ENCODE measurements at places on chromosomes 4 and X. TPM values are rescaled to one million over a fixed set of nuclear protein-coding genes. Genes with fewer than 3 reads are reported as not detected.

Gene REELD1
- total RNA-seq: not detected

Gene UBA1
- total RNA-seq: 132 TPM

Gene AFP
- total RNA-seq: not detected

DNA sequence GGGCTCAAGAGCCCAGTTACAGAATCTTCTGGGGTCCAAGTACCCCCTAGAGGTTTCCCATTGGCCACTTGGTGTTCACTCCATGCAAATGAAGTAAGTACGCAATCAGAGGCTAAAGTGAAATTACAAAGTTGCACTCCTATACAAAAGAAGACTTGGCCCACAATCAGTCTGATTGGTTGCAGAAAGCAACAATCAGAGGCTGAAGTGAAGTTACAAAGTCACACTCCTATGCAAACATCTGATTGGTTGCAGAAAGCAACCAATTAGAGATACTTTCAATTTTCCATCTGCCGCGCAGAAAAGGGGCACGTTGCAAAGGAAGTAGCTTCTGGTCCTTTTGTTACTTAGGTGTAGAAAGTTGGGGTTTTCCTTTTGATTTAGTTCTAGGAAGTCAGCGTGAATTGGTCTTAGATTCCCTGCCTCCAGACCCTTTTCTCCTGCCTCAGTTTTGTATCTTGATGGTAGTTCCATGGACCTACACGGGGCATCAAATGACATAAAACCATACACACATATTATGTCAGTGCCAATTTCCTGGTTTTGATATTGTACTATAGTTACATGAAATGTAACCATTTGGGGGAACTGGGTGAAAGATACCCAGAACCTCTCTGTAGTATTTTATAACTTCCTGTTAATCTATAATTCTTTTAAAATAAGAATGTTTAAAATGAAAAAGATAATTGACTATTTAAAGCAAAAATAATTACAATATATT lies 12.4 kb upstream of the PIN4 start:
- DNase-seq: no peak

DNA sequence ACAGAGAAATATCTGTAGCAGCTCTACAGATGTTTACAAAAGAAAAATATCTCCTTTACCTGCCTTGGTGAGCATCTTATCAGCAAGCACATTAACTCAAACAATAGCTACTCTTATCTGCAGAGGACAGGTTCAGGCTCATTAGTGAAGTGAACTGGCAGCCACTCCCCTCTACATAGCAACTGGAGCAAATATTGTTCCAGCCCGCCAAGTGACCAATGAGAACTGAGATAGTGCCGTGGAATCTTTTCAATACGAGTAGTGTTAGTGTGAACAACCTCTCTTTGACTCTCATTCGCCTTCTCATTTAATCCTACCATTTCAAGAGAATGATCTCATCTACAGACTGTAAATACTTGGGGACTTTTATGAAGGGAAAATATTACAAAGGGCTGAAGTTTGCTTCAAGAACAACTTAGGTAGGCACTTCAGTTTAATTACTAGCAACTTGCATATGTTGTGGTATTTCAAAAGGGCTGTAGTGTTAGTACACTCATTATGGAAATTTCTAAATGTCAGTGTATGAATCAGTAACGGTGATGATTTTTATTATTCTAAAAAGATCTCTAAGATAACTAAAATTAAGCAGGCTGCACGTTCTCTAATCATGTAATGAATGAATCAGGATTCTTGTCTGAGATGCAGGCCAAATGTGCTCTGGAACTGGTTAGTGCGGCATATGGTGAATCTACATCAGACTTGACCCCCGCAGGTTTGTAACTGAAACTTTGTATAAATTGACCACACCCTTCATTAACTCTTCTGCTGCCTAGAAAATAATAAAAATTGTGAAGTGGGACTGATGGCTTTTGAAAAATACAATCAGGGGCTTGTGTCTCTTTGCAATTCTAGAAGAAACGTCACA lies 72.4 kb downstream of the PALLD start:
- no peak for DNase-seq

All from left cardiac atrium (tissue), 4 donors.